ENCODE measurements at places on chromosomes 12 and 14. TPM values are rescaled to one million over a fixed set of nuclear protein-coding genes. Genes with fewer than 3 reads are reported as not detected.

DNA sequence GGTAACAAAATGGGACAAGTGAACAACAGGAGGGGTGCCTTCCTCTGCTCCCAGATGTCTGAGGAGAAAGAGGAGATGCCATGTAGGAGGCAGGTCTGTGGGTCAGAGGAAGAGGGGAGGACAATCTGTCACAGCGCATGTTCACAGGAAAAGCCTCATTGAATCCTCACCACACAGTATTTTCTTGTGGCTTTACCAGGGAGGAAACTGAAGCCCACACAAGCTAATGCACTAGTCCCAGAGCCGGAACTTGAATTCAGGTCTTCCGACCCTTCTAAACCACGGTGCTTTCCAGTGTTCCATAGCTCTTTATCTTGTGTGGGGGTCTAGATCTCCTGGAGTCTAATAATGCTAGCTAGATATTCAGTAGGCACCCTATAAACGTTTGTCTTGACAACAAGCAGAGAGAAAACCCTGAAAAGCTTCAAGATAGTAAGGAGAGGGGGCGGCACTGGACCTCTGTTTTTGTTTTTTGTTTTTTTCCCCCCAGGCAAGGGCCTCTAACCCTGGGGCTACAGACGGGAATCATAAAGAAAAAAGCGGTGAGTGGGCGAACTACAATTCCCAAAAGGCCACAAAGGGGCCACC is 371 bp upstream of the SHMT2 start:
- H3K27ac ChIP-seq = peak overlapping the region; percentile 94
- peak overlapping the region; percentile 59 for H3K4me3 ChIP-seq
- H3K27me3 ChIP-seq = peaks cover 3% of the 10 kb centered on the region
- no peak for DNase-seq
- peaks cover 35% of the 10 kb centered on the region for H3K36me3 ChIP-seq
- peaks cover 16% of the 10 kb centered on the region for H3K4me1 ChIP-seq

GRCh38 chr14:45258073-45258472 is 5.1 kb upstream of the MIS18BP1 start:
- DNase-seq = no peak
- H3K27ac ChIP-seq = no peak overlapping the region
- 0 out of 2 replicates have a peak, but pooled peaks cover 1% of the 10 kb centered on the region for H3K4me1 ChIP-seq

- no peak overlapping the region for H3K4me3 ChIP-seq
- H3K27me3 ChIP-seq = no peaks in the 10 kb centered on the region
- peaks cover 2% of the 10 kb centered on the region for H3K4me1 ChIP-seq
- no peaks in the 10 kb centered on the region for H3K36me3 ChIP-seq
- no peak overlapping the region for H3K27ac ChIP-seq
- DNase-seq = peak; percentile 13
These were observed 83.9 kb upstream of the ATF7IP start for GRCh38 chr12:14281539-14281938.

- H3K36me3 ChIP-seq = peaks cover 40% of the 10 kb centered on the region
- no peak overlapping the region for H3K4me3 ChIP-seq
- no peak for DNase-seq
These were observed 15.3 kb upstream of the CERS5 start for GRCh38 chr12:50182461-50182860.

- H3K4me1 ChIP-seq = no peaks in the 10 kb centered on the region
- H3K36me3 ChIP-seq = no peaks in the 10 kb centered on the region
- no peaks in the 10 kb centered on the region for H3K27me3 ChIP-seq
- no peak overlapping the region for H3K4me3 ChIP-seq
- DNase-seq = no peak
These were observed 57.4 kb downstream of the DAAM1 start for GRCh38 chr14:59245809-59246295.

DNA sequence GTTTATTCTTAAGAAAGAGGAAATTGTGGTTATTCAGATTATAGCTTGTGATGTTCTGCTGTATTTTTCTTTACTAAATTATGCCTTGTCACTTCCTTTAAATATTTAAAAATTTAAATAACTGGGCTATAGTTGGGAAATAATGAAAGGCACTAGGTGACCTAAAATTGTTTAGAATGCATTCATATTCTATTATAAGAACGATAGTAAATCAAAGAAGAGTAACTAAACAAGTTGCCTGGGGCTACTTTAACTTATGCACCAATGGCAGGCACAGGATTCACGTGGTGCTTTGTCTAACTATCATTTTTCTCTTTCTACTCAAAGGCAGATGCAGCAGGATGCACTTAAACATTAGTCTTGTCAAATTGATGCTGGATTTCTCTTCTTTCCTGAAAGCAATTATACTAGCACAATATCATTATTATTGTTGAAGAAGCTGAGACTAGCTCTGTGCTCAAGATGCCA is 190.7 kb upstream of the PPFIA2 start:
- no peaks in the 10 kb centered on the region for H3K4me1 ChIP-seq
- no peak for DNase-seq
- no peaks in the 10 kb centered on the region for H3K27me3 ChIP-seq
- H3K27ac ChIP-seq = no peak overlapping the region
- H3K36me3 ChIP-seq = no peaks in the 10 kb centered on the region
- H3K4me3 ChIP-seq = no peak overlapping the region

- no peak overlapping the region for H3K27ac ChIP-seq
- H3K4me1 ChIP-seq = peaks cover 13% of the 10 kb centered on the region
- no peak for DNase-seq
- peaks cover 1% of the 10 kb centered on the region for H3K36me3 ChIP-seq
- H3K27me3 ChIP-seq = no peaks in the 10 kb centered on the region
- H3K4me3 ChIP-seq = no peak overlapping the region
These were observed 17.8 kb downstream of the ELK3 start for GRCh38 chr12:96211988-96212387.

- no peaks in the 10 kb centered on the region for H3K36me3 ChIP-seq
- no peak overlapping the region for H3K4me3 ChIP-seq
- DNase-seq = no peak
- no peak overlapping the region for H3K27ac ChIP-seq
- H3K4me1 ChIP-seq = no peaks in the 10 kb centered on the region
- no peaks in the 10 kb centered on the region for H3K27me3 ChIP-seq
These were observed 289.2 kb downstream of the ADGRD1 start for GRCh38 chr12:131242741-131243496.

GRCh38 chr14:22382955-22383354 is 206.1 kb downstream of the DAD1 start:
- peaks cover 10% of the 10 kb centered on the region for H3K27me3 ChIP-seq
- DNase-seq = no peak
- H3K27ac ChIP-seq = no peak overlapping the region
- H3K4me1 ChIP-seq = peaks cover 6% of the 10 kb centered on the region

DNA sequence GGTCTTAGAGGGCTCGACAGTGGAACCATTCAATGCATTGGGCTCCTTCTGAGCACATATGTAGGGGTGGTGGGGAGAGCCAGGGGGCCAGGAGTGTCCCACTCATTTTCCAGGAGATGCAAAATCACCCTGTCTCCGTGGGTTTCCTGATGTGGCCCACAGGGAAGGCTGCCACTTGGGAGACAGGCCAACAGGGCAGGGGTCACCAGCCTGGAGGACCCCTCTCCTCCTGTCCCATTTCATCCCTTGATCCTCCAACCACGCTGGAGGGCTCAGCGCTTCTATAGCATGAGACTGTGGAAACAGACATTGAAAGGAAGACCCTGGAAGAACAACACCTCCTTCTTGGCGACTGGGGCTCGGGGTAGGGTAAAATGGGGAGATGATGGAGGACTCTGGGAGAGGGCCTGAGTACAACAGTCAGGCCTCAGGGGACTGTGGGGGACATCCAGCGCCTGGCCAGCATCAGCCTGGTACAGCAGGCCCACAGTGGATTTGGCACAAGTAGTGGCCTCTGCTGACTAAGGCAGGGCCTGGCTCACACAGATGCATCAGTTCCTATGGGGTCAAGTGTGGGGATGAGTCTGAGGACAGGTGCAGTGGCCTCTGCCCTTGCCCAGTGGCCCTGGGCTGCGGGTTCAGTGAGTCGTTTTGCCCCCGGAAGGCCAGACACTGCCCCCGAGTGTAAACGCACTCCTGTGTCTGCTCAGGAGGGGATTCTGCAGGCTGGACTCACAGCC is 68.0 kb downstream of the PRIMA1 start:
- no peak overlapping the region for H3K27ac ChIP-seq
- H3K27me3 ChIP-seq = no peaks in the 10 kb centered on the region
- no peak for DNase-seq
- no peaks in the 10 kb centered on the region for H3K36me3 ChIP-seq

GRCh38 chr14:35221462-35221861 is 70.7 kb upstream of the PSMA6 start:
- H3K4me1 ChIP-seq = no peaks in the 10 kb centered on the region
- H3K36me3 ChIP-seq = no peaks in the 10 kb centered on the region
- peak; percentile 16 for DNase-seq
- H3K27me3 ChIP-seq = no peaks in the 10 kb centered on the region
- no peak overlapping the region for H3K27ac ChIP-seq

GRCh38 chr12:5438671-5439200 is 6.8 kb downstream of the NTF3 start:
- DNase-seq = no peak
- H3K36me3 ChIP-seq = 0 out of 2 replicates have a peak, but pooled peaks cover 2% of the 10 kb centered on the region
- no peaks in the 10 kb centered on the region for H3K27me3 ChIP-seq
- H3K27ac ChIP-seq = no peak overlapping the region
- H3K4me3 ChIP-seq = no peak overlapping the region

DNA sequence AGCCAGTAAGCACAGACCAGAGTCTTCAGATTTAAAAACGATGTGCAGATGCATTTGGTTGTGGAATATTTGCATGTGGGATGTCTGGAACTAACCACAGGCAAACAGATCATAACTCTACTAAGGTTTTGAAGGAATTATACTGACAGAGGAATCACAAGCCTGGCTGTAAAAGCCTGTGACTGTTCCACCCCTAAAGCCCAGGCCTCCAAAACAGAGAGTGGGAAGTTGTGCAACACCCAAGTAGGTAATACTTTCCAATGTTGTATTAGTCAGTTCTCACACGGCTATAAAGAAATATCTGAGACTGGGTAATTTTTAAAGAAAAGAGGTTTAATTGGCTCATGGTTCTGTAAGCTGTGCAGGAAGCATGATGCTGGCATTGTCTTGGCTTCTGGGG is 68.1 kb upstream of the DCD start:
- H3K27me3 ChIP-seq = no peaks in the 10 kb centered on the region
- no peaks in the 10 kb centered on the region for H3K4me1 ChIP-seq
- H3K4me3 ChIP-seq = no peak overlapping the region
- no peak for DNase-seq
- no peaks in the 10 kb centered on the region for H3K36me3 ChIP-seq

DNA sequence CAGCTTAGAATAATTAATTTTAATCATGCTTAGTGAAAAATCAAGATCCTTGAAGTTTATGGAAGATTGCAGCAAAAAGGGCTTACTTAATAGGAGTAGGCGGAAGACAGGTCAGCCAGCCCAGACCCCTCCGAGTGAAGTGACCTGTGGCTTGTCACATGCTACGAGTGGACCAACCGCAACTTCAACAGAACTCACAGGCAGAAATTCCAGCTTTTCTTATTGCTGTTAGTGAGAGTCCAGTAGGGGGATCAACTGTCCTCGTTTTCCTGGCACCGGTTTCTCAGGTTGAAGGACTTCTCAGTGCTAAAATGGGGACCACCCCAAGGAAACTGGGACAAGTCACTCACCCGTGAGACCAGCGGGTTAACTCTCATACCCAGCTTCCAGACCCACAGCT is 72.9 kb downstream of the ACACB start:
- H3K4me3 ChIP-seq = no peak overlapping the region
- peaks cover 4% of the 10 kb centered on the region for H3K4me1 ChIP-seq
- DNase-seq = no peak
- H3K27me3 ChIP-seq = no peaks in the 10 kb centered on the region
- no peak overlapping the region for H3K27ac ChIP-seq

DNA sequence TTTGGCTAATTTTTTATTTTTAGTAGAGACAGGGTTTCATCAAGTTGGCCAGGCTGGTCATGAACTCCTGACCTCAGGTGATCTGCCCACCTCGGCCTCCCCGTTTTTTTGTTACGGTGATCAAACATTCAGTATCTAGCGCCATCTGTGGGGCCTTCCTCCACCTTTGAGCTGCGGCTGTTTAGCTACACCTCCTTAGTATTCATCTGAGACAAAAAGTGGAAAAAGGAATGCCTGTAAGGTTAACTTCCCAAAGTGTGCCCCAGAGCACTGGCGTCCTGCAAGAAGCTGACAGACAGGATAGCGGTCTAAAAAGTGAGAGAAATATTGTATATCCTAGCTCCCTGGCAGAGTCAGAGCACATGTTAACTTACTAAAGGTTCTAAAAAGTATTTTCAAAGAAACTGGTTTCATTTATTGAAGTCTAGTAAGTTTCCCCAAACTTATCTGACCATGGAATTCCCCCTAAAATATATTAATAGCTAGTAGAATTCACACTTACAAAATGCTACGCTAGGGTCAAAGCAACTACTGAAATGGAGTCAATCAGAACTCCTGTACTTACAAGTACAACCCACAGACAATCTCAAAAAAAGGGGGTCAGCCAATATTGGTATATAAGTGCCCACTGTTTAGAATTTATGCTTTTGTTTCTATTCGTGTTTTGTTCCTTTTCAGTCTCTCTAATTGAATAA is 59.1 kb downstream of the DUSP16 start:
- H3K4me3 ChIP-seq = no peak overlapping the region
- H3K4me1 ChIP-seq = peaks cover 10% of the 10 kb centered on the region
- H3K27ac ChIP-seq = no peak overlapping the region
- no peaks in the 10 kb centered on the region for H3K36me3 ChIP-seq

DNA sequence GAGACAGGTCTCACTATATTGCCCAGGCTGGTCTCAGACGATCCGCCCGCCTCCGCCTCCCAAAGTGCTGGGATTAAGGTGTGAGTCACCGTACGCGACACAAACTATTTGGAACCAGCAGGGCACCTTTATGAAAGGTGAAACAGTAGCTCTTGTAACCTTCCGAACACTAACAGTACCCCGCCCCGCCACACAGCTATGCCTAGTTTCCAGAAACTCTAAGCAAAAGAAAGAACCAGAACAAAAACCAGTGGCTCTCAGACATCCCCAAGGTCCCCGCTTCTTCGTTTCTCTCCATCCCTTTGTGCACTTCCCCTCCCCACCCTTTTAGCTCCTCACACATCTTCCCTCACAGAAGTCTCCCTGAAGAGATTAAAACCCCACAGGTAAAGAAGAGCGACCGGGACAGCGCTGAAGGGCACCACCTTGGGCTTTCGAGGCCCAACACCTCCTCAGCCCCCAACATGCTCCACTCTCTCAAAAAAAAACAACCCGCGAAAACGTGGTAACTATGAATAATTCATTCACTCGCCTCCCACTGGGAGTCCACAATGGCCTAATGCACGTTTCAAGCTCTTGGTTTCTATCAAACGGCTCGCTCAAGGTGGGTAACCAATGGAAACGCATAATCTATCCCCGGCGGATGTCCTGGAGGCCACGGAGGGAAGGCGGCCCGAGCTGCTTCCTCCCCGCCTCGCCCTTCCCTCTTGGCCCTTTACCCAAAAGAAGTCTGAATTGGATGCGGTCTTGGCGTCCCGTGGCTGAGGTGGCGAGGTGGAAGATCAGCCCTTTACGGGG is 877 bp downstream of the BAG5 start:
- peak overlapping the region; percentile 85 for H3K4me3 ChIP-seq
- DNase-seq = peak; percentile 49
- peak overlapping the region; percentile 81 for H3K27ac ChIP-seq

Gene SVOP
- not detected for total RNA-seq

Gene PTPN11
- total RNA-seq = 199 TPM

Gene NFATC4
- 15.6 TPM for total RNA-seq

Gene GARIN6
- not detected for total RNA-seq

All from IMR-90 (cell line).